ENCODE measurements at places on chromosomes 4 and X.

- DNase-seq, result no peak
Measured at GRCh38 chr4:102780476-102781144, 19.8 kb upstream of the MANBA start.

- DNase-seq, result no peak
Measured at GRCh38 chr4:135412213-135412612, 1210.6 kb upstream of the PABPC4L start.

DNA sequence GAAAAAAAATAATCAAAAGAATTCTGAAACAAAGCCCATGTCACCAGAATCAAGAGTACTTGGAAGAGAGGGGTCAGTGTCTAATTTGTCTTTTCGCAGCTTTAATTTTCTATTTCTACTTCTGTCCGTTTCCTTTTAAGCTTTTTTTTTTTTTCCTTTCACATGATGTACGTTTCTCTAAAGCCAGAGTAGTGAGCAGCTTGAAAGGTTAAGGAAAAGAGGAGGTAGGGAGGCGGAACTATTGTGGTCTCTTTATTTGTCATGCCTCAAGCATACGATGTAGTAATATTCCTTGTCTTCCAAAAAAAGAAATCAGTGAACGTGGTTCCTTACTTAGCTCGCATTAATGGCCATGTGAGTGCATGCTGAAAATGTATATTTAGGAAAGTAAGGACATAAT, 311.5 kb downstream of the TENM3 start:
- DNase-seq, result peak; percentile 13

- DNase-seq, result no peak
Measured at GRCh38 chr4:167177925-167178324, 56.4 kb downstream of the SPOCK3 start.

DNA sequence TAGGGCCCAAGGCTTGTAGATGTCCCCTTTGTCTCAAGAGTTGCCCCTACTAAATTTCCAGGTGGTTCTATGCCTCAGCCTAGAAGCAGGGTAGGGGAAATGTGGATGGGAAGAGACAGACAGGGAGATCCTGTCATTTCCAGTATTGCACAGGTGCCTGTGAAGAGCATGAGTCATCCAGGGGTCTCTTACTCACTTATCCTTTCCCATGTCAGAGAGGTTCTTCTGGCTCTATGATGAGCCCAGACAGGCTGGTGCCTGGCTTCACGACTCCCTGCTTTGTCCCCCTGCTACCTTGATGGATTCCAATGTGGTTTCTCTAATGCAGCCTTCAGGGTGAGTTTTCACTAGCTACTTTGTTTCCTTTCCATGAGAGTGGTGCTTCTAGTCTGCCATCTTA, 35.2 kb upstream of the DDX60 start:
- DNase-seq, result no peak

GRCh38 chr4:2688697-2689096, 67.4 kb downstream of the TNIP2 start:
- DNase-seq, result no peak

DNA sequence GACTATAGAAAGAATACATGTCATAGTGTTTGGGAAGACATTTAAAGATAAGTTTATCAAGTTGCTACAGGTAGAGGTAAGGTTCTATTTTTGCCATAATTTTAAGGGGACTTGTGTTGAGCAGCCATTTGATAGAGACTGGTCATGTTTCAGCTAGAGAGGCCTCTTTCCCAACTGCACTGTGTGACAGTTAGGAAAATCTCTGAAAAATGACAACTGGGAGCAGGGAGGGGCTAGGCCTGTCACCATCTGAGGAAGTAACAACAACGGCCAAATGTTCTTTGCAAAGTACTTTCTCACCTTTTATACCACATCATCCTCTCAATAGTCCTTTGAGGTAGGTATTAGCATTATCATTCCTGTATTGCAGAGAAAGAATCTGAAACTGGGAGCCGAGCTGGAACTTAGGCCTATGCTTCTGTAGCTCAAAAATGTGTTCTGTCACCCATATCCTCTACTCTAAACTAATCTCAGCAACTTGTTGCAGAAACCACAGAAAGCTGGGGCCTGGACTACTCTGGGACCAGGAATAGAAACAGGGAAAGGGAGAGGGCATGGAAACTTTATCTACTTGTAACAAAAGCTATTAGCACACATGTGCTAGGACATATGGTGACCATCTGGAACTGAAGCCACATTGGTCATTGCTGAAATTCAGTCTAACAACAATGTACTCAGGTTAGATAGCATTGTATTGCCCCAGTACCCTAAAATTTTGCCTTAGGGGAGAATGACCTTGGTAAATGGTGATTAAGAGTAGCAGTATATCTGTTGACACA, 198.9 kb downstream of the MID1IP1 start:
- no peak for DNase-seq

GRCh38 chr4:96972920-96973319, 1133.0 kb downstream of the PDHA2 start:
- DNase-seq, result no peak

GRCh38 chr4:70640192-70640591, 11.6 kb downstream of the ENAM start:
- DNase-seq, result no peak

DNA sequence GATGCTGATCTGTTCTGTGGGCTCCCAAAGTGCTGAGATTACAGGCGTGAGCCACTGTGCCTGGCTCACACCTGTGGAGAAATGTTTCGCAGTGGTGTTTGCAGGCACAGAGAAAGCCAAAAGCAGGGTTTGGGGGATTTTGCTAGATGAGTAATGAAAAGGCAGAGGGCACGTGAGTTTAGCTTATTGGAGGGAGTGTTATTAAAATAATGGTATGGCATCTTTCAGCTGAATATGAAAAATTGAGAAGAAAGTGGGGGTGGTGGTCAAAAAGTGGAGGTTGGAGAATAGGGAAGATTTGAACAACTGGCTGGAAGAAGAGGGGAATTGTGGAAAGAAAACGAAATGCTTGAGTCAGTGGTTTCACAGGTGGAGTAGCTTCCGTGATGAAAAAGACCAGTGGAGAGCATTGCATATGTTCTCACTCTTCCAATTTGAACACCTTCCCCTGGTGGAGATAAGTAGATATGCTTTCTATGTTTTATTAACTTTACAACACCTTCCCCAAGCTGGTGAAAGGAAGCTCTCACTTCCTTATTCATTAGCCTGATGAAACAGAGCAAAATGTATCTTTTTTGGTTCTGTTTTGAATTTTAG, 1.1 kb upstream of the CHST7 start:
- DNase-seq, result no peak

DNA sequence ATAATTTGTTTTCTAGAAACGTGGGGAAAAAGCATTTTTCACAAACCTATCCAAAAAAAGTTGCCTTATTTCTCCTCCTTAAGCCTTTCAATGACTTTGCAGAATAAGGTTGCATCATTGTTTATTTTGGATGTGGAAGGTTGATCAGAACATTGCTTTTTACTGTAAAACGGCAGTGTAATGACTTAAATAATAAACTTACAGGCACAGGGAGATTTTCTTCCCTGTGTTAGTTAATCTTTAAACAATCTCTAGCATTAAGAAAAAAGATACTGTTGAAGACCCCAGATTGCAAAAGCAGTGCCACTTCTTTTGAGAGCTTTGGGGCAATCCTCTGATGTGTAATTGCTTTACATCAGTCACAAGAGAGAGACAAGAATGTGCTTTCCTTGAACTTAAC, 153.4 kb downstream of the ARX start:
- DNase-seq, result no peak

GRCh38 chrX:30278365-30278764, 30.8 kb downstream of the NR0B1 start:
- DNase-seq, result no peak

GRCh38 chr4:140343303-140343702, 30.1 kb upstream of the SCOC start:
- no peak for DNase-seq

DNA sequence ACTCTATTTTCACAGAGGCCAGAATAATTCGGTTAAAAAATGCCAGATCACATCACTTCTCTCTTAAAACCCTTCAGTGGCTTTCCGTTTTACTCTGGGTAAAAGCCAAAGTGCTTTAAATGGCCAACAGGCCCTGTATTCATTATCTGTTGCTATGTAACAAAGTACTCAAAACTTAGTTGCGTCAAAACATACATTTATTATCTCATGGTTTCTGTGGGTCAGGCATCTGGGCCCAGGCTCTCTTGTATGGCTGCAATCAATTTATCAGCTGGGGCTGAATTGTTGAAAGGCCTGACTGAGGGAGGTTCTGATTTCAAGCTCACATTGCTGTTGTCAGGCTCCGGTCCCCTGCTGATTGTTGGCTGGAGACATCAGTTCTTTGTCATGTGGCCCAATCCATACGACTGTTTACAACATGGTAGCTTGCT, 72.7 kb upstream of the H2AZ1 start:
- no peak for DNase-seq

DNA sequence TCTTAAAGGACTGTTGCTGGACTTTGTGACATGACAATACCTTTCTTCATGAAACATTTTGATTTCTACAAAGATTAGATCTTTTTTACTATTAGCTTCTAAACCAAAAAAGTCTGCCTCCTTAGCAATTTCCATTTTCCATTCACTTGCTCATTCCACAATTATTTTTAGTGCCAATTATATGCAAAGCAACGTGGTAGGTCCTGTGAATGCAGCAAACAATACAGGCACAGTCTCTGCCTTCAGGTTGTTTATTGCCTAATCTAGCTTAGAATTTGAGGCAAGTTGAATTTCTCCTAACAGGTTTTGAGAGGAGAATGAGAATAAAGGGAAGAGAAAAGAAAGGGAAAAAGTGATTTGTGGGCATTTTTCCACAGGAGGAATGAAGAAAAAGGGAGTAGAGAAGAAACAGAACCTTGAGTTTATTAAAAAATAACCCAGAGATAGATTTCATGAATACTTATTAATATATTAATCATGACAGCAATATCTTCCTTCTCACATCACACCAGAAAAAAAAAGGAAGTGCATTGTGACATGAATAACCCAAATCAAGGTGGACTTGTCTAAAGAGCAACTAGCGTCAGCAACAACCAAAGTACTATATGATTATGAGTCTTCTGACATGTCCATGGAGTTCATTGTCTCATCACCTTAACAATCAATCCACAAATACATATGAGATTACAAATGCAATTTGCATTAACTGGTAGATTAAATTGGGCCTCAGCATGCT, 16.3 kb upstream of the FRYL start:
- DNase-seq, result no peak

GRCh38 chr4:38902221-38902620, 34.6 kb downstream of the FAM114A1 start:
- no peak for DNase-seq

Measured in AG20443 (cell line).